ENCODE measurements at places on chromosomes 1 and 21. TPM values are rescaled to one million over a fixed set of nuclear protein-coding genes. Genes with fewer than 3 reads are reported as not detected.

The SLC30A2 gene
- total RNA-seq: not detected

The ZBTB37 gene
- 6.7 TPM for total RNA-seq

DNA sequence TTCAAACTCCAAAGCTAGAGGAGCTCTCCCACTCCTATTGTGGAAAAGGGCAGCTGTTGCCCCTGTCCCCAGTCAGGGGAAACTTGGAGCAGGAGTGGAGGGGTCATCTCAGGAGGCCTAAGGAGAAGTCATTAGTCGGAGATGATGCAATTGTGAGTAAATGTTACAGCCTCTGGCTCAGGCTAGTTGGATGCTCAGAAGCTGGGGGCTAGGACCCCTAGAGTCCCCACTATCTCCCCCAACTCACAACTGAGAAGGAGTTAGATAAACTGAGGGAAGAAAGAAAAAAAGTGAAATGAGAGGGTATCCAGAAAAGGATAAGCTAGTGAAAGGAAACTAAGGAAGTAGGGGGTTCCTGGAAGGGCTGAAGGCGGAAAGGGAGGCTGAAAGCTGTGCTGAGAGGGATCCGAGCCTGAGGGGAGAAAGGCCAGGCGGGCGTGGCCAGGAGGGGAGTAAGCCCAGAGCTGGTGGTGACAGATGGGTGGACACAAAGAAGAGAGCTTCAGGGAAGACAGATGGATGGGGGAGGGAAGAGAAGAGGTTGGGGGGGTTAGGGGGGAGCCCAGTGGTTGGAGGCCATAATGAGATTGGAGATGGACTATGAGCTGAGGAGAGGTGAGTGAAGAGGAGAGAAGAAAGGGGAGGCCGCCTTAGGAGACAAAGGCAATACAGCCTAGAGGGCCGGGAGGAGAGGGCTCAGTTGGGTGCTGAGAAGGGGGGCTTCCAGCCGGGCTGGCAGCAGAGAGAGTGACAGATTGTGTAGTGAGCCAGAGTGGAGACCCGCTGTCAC, 4.5 kb upstream of the NHLH1 start:
- H3K36me3 ChIP-seq: peaks cover 9% of the 10 kb centered on the region
- H3K4me1 ChIP-seq: no peaks in the 10 kb centered on the region
- no peaks in the 10 kb centered on the region for H3K27me3 ChIP-seq
- no peak overlapping the region for H3K27ac ChIP-seq
- H3K4me3 ChIP-seq: no peak overlapping the region
- DNase-seq: no peak

- DNase-seq: peak; percentile 19
- H3K27me3 ChIP-seq: no peaks in the 10 kb centered on the region
- no peak overlapping the region for H3K4me3 ChIP-seq
Observed at GRCh38 chr1:246447501-246447900, 59.6 kb downstream of the SMYD3 start.

DNA sequence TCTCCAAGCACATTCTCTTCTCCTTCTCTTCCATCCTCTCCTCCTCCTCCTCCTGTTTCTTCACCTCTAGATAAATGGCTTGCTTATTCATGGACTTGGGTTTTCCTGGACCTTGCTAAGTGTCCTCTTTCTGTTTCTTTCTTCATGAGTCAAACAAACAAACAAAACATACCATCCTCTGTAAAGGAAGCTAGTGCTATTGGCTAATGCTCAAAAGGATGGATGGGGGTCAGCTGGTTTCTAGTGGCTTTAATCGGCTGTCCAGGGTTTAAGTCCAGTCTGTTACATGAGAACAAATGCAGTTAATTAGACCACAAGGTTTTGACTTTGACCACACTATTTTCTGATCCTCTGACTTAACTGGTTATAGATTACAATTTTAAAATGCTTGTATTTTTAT, 83.8 kb upstream of the TSPAN2 start:
- DNase-seq: no peak
- no peak overlapping the region for H3K4me3 ChIP-seq
- no peaks in the 10 kb centered on the region for H3K27me3 ChIP-seq
